Globus pallidus (tissue), 1 donor: ENCODE measurements at places on chromosomes 5 and 9.

DNA sequence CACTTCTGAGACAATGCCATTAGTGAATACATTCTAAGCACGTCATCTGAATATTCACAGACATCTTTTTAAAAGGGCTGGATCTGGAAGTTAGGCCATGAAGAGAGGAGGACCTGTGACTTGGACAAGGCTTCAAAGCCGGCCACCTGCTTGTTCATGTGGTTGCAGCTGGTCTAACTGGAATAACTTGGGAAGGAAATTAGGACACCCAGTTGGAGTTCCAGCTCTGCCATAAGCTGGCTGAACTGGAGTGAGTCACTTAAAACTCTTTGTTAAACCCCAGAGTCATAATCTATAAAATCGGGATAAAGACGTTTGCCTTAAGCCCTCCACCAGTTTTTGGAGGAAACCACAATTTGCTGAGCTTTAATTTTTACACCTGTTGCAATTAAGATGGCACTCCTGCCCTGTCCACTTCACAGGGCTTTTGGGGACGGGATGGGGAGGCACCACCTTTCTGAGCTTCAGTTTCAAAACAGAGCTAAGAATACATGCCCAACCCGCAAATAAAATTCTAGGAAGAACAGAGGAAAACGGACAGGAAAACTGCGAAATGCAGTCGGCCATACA, 536 bp upstream of the STX17 start:
- DNase-seq = no peak

DNA sequence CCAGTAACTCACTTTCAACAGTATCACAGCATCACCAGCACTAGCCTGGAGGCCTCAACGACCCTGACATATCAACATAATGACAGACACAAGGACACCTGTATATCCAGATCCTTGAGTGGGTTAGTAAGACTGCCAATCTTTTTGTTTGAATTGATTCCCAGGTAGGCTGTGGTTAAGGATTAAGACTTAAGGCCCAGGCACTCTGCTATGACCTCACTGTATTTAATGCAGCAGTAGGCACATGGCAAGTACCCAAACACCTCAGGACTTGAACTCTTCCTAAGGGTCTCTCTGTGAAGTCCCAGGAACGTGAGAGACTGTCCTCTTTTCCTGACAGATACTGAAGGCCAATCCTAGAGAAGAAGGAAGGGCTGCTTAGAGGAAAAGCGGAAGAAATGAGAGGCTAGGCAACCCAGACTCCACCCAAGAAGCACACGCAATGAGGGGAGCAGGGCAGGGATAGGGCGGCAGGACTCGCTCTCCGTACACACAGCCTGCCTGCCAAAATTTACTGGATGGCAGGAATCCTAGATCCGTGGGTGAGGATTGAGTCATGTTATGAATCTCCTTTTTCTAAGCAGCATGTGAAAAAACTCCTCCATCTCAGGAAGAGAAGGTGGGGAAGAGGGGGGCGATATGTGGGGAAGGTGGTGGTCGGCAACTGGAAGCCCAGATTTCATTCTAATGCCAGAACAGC, 93.4 kb downstream of the SIL1 start:
- DNase-seq = peak; percentile 62

GRCh38 chr9:133485531-133486260, 6.8 kb upstream of the SLC2A6 start:
- DNase-seq = no peak

- peak; percentile 69 for DNase-seq
These were observed 215.3 kb downstream of the MEF2C start for GRCh38 chr5:88667496-88668201.

- DNase-seq = no peak
These were observed 10.2 kb downstream of the UBE2QL1 start for GRCh38 chr5:6458833-6459232.

DNA sequence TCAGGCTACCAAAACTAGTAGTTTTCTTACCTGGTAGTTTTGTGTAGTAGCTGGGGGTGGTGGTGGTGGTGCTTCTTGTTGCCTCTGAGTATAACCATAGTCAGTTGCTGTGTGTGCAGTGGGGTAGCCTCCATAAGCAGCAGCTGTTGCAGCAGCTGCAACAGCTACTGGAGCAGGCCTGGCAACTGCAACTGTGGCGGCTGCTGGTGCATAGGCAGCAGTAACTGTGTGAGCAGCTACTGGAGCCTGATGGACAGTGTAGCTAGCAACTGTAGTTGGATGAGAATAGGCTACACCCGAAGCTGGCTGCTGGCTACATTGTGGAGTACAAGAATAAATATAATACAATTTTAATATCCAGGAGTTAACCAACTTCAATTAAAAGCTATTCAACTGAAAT, 24.7 kb downstream of the ZFR start:
- DNase-seq = peak; percentile 27

DNA sequence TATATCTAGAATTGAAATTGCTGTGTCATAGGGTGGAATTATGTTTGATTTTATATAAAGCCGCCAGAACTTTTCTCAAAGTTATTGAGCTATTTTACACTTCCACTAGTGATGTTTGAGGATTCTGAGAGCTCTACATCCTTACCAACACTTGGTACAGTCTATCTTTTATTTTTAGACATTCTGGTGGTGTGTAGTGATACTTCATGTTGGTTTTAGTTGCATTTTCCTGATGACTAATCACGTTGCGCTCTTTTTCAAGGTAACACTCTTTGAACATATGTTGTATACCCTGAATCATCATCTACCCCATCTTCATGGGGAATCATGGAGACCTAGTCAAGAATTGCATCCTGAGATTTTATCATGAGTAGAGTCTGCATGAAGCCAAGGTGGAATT, 141.7 kb downstream of the NXNL2 start:
- DNase-seq = no peak

DNA sequence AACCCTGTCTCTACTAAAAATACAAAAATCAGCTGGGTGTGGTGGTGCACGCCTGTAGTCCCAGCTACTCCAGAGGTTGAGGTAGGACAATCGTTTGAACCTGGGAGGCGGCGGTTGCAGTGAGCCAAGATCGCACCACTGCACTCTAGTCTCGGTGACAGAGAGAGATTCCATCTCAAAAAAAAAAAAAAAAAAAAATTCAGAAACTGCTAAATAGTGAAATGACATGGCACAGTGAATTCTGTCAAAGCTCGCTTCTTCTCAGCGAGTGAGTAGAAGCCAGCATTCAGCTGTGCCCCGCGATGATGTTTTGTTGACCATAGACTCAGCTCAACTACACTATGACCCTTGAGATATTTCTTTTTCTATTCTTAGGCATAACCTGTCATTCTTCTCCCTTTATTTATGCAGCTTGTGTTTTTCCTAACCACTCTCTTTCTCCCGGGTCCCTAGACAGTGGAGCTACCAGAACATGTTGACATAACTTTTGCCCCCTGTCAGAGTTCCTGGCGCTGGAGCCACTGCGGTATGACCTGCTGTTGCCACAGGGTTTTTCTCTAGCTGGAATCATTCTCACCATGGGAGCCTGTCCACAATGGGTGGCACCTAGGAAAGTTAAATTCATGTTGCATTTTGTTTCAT, 13.5 kb upstream of the IQGAP2 start:
- DNase-seq = no peak

DNA sequence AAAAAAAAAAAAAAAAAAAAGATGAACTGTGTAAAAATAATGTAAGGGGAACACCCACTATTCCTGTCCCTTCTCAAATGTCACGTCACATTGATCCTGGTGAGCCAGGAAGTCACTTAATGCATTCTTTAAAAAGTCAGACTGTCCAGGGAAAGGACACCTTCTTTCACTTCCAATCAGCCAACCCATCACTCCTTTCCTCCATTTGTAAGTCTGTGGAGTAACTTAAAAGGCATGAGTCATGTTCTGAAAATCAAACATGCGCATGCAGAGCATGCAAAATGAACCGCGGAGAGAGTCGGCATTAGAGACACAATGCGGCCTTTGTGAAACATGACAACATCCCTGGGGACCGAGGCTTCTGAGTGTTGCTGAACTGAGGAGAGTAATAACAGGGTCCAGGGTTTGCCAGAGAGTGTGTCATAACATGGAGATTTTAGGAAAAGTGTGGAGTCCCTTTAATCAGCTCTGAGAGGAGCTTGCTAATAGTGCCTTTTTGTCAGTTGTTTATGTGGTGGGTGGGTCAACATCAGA, 77.6 kb upstream of the SEMA6A start:
- DNase-seq = peak; percentile 97

DNA sequence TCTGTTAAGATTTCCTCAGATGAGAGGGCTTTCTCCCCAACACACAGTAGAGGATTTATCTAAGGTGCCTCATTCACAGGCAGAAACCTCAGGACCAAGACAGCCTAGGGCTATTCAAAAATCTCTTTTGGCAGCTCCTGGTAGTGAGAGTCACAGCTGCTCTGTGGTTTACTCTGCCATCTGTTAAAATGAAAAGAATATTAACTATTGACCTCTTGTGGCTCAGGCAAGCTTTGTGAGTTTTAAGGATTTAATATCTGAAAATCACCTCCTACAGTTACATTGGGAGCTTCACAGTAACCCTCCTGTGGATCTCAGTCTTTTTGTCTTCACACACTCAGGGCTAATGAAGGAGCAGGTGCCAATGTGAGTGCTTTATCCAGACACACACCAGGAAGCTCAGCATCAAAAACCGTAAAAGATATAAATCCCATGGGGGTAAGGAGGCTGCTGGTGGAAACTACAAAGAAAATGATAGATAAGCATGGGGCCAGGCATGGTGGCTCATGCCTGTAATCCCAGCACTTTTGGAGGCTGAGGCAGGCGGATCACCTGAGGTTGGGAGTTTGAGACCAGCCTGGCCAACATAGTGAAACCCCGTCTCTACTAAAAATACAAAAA, 29.7 kb downstream of the PPP1R2B start:
- no peak for DNase-seq

GRCh38 chr9:71737455-71737854, 30.9 kb downstream of the CEMIP2 start:
- no peak for DNase-seq

GRCh38 chr9:119416793-119417192, 47.6 kb upstream of the BRINP1 start:
- no peak for DNase-seq

DNA sequence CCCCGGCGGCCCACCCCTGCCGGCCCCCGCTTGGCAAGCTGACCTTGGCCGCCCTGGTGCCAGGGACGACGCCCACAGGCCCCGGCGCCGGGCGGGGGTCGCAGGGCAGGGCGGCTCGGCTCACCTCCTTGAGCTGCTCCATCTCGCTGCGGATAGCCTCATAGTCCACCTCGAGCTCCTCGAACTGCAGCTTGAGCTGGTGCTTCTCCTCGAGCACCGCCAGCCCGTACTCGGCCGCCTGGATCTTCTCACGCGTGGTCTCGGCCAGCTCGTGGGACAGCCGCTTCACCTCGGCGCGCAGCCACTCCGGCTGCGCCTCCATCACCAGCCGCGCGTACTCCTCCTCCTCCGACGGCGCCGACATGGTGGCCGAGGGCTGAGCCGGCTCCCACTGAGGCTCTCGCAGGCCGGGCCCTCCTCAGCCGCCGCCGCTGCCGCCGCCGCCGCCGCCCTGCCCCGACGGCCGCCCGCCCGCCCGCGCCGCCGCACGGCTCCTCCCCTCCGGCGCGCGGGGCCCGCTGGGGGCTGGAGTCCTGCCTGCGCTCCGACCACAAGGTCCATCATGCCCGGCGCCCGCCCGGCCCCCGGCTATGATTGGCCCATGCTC, at the start of gene BICD2:
TSS of gene BICD2 (minus strand) at position 453 of the 607 bp plus-strand sequence. CDS start at position 364, 89 bp downstream.
- DNase-seq = peak; percentile 37

- DNase-seq = no peak
These were observed 6.6 kb downstream of the SPATA31E1 start for GRCh38 chr9:87889065-87889881.

GRCh38 chr5:135437422-135437795, 9.7 kb downstream of the DCANP1 start:
- DNase-seq = no peak

GRCh38 chr5:107320846-107321245, 349.9 kb downstream of the EFNA5 start:
- no peak for DNase-seq

DNA sequence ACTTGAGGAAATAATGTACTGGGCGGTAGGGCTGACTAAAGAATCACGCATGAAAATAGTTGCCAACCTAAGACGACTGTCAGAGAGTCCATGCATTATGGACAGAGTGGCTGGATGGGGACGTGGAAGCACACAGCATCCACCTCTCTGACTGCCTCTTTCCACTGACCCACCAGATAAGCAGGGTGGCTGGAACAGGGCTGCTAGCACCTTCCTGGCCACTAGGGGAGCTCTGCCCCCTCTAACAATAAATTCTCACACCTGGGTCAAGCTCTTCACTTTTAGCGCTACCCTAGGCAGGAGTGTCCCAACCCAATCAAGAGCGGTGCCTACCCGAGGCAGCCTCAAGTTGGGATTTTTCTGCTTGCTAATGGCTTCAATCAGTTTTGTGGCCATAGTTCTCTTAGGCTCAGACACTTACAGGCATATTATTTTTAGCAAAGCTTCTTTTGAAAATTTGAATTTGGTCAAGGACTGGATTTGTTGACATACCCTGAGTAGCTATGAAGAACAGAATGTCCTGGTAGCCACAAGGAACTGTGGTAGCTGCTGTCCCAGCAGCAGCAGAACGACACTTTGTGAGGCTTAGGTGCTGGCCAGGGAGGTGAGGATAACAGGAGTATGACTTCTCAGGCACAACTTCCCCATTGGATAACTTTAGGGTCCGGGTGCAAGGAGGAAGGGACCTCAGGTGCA, 6.9 kb upstream of the TPM2 start:
- DNase-seq = peak; percentile 27

DNA sequence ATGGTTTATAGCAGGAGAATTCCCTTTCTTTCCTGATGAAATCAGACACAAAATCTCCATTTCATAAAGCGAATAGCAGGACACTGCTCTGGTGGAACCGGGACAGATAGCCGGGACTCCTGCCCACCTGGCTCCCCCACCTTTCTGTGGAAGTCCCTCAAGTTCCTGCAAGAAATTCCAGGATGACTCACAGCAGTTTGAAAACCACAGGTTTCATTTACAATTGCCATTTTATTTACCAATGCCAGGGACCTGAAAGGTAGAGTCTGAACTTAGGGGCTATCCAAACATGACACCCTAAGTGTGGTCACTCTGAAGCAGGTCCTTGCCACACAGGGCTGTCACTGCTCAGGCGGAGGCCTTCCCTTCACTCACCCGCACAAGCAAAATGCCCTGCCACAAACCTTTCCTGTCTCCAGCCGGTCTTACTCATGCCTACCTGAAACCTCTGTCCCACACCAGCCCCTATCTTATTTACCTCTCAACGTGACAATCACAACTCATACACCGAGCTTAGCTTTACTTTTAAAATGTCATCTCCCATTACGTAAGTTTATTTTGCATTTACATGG, 63.3 kb upstream of the TAF1L start:
- DNase-seq = no peak

DNA sequence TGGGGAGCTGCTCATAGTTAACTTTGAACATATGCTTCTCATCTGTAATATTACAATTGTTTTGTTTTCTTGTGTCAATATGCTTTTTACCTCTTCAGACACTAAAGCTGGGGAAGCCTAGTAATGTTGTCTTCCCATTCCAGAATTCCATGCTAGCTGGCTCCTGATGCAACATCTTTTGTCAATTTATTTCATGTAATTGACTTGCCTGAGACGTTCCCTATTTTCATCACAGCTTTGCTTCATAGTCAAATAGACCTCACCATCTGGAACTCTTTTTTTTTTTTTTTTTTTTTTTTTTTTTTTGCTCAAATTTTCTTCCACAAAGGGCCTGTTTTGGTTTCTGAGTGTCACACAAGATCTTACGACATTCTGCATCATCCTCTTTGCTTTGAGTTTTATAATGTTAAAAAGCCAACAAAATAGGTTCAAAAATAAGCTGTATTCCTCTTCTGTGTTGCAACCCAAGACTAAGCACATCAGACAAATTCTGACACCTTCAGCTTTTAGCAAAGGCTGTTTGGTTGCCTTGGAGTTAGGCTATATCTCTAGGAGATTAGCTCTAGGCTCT, 235.2 kb downstream of the NR3C1 start:
- DNase-seq = no peak
